MG63 (cell line): ENCODE measurements at places on chromosomes 4 and X. TPM values are rescaled to one million over a fixed set of nuclear protein-coding genes. Genes with fewer than 3 reads are reported as not detected.

DNA sequence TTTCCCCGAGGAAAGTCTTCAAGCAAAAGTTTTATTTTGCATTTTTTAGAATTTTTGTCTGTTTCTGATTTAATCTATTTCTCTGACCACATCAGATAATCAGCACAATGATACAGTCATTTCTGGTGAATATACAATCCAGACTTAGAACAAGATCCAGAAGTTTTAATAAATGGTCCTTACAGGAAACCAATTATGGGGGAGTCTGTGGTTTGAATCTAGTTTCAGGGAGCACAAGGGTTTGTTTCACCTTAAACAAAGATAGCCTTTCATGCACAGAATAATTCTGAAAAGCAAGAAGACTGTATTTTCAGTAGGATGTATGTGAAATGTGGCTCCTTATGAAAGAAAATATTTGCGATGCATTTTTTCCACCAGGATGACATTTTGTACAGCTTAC lies 158.5 kb upstream of the ARSJ start:
- DNase-seq, result no peak

GLRA2 gene
- not detected in 2 replicates for total RNA-seq

DNA sequence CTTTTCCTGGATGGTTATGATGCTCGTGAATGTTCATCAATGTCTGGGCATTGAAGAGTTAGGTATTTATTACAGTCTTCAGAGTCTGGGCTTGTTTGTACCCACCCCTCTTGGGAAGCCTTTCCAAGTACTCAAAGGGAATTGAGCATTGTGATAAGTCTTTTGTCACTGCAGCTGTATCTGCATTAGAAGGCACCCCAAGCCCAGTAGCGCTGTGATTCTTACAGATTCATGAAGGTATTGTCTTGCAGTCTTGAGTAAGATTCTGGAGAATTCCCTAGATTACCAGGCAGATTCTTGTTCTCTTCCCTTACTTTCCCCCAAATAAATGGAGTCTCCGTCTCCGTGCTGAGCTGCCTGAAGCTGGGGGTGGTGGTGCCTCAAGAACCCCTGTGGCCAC lies 173.4 kb upstream of the HUWE1 start:
- no peak for DNase-seq

S100G gene
- not detected in 2 replicates for total RNA-seq

GRCh38 chrX:69522052-69522451 lies 17.9 kb downstream of the NALF2 start:
- DNase-seq, result no peak
